ENCODE measurements at places on chromosomes 4 and X.

DNA sequence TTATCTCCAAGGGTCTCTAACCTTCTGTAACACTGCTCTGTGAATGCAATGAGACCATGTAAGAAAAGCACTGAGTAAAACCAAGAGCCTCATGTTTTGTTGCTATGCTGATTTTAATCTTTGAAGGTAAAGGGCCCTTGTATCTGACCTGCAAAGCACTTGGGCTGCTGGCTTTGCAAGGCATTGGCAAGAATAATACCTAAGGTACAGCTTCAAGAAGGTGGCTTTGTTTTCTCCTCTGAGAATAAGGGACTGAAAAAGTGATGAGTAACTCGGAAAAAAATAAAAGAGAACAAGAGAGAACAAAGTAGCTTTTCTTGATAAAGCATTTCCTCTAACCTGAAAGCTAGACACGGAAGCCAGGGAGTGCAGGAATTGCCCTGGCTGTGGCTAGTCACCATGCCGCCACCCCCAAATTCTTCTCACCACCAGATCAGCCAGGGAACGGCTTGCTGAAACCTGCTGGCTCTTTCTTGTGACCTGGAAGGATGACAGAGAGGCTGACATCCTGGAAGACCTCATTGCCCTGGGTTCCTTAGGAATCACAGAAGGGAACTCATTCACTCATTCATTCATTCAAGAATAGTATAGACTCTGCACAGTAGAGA, 41.8 kb upstream of the HS3ST1 start:
- DNase-seq: no peak

- no peak for DNase-seq
Measured at GRCh38 chrX:40094900-40095582, 2.7 kb downstream of the BCOR start.

- DNase-seq: no peak
Measured at GRCh38 chrX:17432158-17432557, 57.2 kb downstream of the NHS start.

DNA sequence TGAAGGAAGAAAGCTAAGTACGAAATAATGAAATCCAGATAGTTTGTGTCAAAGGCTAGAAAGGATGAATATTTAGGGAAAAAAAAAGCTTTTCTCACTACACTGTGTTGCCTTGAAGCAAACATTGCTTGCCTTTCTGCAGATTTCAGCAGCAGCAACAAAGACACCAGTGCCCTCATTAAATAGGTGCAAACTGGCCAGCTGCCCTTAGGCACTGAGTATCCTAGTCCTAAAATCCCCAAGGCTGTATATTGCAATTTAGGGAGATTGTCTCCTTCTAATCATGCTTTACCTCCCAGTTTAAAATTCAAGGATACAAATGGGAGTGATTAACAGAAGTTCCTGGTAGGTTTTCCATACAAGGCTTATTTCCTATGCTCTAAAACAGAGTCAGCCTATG, 8.6 kb upstream of the FAT4 start:
- DNase-seq: no peak

GRCh38 chr4:170011921-170012628, 14.1 kb downstream of the MFAP3L start:
- no peak for DNase-seq

All from H54 (cell line).